ENCODE measurements at places on chromosomes 7 and 10.
A peak's percentile ranks its signal among the peaks of the same experiment; 100 is the strongest.

GRCh38 chr10:114362826-114363355 lies 41.4 kb downstream of the AFAP1L2 start:
- no peak for DNase-seq

GRCh38 chr7:25361863-25362262 lies 133.6 kb upstream of the NPVF start:
- DNase-seq, result no peak

GRCh38 chr7:154698726-154699291 lies 304.1 kb downstream of the PAXIP1 start:
- DNase-seq, result no peak

DNA sequence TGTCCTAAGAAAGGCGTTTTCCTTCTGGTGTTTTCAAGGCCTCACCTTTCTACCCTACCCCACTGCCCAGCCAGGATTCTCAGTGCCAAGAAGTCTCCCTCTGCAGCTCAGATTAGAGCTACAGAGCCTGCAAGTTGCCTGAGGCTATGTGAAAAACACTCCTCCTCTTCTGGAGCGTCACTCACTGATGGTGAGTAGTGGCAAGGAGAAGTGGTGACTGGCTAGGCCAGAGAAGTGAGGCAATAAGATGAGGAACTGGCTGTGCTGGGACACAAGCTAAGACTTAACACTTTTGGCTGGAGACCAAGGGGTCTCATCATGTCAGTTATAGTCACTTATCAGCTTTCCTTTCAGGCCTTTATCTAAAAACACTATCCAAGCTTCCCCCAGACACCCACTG lies 86.7 kb upstream of the PRKAR2B start:
- DNase-seq, result no peak

GRCh38 chr7:36035186-36035585 lies 117.9 kb upstream of the EEPD1 start:
- DNase-seq, result no peak

GRCh38 chr10:77456414-77456813 lies 181.2 kb downstream of the KCNMA1 start:
- no peak for DNase-seq

GRCh38 chr10:113214331-113214730 lies 264.3 kb downstream of the TCF7L2 start:
- DNase-seq, result no peak

DNA sequence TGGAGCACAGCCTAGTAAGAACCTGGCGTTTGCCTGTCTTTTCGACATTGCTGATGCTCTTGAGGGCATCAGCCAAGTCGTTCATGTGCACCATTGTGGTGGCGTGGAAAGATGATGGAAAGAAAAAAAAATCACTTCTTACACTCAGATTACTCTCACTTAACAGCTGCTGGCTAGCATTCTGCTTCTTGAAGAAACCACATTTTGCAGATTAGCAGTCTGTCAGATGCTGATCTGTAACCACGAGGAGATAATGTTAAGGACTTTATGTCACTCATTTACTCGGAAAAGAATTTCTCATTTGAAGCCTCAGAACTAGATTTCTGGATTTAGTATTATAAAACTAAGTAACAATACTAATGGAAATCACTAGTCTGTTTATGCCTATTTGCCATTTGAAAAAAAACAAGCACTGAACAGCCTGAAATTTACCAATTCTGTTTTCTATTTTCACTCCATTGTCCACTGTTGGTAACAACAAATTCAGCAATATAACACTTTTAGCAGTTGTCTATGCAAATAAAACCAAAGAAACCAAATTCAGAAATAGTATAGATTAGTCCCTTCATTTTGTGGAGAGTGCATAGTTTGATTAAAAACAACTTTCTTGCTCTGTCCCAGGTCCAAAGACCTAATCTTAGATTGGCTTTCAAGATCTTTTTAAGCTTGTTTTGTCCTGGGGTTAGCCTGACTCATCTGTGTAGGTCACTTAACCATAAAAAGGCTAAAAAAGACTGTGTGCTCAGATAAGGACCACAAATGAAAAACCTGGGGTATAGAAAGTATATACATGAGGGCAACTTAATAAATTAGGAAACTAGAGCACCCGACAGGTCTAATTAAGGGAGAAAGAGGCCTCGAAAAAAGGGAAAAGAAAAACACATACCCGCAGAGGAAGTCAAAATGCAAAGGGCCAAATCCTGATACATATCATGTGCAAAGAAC lies 67.5 kb downstream of the NT5C2 start:
- no peak for DNase-seq

- no peak for DNase-seq
Measured at GRCh38 chr7:18393465-18394118, 102.0 kb upstream of the HDAC9 start.

DNA sequence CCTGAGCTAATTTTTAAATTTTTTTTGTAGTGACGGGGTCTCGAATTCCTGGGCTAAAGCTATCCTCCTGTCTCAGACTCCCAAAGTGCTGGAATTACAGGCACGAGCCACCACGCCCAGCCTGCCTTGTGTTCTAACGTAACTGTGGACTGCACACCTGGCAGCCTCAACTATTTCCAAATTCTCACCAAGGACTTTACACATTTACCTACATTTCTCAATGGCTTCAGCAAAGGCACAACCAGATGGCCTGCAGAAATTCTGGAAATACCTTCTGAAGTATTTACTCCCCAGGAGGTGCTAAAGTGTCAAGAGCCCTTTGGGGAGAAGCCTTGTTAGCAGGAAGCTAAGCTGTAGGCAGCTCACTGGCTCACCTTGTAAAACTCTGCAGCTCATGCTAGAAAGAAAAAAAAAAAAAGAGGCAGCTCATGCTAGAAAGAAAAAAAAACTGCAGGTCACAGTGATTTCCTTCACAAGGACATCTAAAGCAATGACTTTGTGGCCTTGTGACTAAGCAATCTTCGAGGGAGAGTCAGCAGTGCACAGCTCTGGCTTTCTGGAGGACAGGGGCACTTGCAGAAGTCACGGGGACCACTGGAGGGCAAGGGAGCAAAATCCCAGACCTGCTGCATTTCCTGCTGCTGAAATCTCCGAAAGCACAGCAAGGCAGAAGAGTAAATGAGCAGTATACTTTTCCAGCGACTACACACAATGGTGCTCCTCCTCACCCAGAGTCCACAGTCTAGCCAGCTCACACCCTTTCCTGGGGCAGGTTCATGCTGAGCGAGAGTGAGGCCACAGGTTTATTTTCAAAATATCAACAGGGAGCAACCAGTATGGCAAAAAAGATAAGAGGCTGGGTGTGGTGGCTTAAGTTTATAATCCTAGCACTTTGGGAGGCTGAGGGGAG lies 40.4 kb downstream of the BAIAP2L1 start:
- DNase-seq, result no peak

DNA sequence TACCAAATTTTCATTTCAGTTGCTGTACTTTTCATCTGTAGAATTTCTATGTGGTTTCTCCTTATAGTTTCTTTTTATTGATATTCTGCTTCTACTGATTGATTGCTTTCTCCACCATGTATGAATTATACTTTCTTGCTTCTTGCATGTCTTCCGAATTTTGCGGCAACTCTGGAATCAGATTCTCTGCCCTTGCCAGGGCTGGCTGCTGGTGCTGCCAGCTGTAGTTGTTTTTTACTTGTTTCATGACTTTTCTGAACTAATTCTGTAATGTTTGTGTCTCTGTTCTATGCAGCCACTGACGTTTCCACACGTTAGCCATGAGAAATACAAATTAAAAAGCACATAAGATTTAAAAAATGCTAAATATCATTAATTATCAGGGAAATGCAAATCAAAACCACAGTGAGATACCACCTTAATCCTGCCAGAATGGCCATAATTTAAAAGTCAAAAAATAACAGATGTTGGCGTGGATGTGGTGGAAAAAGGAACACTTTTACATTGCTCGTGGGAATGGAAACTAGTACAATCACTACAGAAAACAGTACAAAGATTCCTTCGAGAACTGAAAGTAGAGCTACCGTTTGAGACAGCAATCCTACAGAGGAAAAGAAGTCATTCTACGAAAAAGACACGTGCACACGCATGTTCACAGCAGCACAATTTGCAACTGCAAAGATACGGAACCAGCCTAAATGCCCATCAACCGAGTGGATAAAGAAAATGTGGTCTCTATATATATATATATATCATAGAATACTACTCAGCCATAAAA lies 51.5 kb downstream of the MAD1L1 start:
- no peak for DNase-seq

DNA sequence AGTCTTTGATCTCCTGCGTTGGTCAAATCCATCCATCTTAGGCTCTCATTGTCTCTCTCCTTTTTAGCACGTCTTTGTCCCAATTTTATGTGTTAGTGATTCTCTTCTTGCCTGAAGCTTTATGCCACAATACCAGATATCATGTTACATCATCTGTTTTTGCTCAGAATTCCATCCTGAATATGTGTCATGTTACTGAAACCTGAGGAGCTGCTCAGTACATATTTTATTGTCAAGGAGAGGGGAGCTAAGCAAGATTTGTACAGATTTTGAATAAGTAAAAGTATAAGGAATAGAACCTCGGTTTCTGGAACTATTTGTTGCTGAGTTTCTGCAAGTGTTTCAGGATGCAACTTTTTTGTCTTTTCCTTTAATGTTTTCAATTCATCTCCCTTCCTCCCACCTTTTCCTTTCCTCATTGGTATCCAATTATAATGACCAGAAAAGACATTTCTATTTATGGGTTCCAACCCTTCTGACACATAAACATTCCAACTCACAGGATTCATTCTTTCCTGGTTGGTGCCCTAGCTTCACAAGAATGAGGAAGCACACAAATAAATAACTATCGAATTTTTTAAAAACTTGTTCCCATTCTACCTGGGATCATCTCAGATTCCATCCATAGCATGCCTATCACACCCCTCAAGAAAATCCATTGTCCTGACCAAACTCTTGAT lies 291.8 kb downstream of the CRPPA start:
- DNase-seq, result peak; percentile 32

DNA sequence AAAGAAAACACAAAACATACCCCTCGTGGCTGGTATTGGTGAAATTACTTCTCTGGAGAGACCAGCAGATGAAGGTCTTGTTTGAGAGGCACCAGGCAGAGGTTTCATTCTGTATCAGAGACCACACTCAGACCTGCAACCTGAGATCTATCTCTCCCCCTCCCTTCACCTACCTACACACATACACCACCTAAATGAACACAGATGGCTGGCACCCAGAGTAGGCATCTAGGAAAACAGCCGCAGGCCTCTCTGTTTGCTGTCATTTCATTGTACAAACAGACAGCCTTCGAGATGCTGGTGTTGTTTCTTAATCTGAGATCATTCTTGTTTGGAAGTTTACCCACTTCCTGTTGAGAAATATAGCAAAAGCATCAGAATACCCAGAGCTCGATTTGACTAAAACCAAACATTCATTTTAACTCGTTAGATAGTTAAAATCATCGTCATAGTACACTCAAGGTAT lies 173.9 kb upstream of the SLC25A13 start:
- DNase-seq, result no peak

DNA sequence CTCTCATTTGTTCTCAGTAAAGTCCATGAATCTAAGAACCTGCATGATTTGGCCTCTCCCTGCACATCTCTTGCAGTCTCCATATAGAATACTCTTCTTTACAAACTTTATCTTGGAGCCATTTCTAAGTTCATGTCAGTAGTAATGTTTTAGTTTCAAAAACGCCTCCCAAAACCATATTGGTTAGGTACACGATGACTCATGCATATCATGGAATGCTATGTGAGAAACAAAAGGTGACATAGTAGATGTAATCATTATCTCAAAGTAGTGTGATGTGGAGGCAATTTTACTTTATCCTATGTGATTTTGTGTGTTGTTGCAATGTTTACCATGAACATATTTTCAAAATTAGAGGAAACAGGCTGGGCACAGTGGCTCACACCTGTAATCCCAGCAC lies 520.7 kb downstream of the KCNMA1 start:
- no peak for DNase-seq

DNA sequence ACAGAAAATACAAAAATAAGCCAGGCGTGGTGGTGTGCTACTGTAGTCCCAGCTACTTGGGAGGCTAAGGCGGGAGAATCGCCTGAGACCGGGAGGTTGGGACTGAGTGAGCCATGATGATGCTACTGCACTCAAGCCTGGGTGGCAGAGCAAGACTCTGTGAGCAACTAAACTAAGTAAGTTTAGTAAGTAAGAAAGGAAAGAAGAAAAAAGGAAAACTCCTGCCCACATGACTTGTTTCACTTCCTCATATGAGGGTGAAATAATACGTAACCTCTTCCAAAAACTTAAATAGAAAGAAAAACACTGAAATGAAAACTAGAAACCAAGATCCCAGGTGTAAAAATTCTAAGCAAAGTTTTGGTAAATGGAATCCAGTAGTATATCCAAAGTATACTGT lies 79.6 kb downstream of the LARP4B start:
- no peak for DNase-seq

GRCh38 chr7:89283302-89283701 lies 487.8 kb upstream of the TEX47 start:
- DNase-seq, result no peak

DNA sequence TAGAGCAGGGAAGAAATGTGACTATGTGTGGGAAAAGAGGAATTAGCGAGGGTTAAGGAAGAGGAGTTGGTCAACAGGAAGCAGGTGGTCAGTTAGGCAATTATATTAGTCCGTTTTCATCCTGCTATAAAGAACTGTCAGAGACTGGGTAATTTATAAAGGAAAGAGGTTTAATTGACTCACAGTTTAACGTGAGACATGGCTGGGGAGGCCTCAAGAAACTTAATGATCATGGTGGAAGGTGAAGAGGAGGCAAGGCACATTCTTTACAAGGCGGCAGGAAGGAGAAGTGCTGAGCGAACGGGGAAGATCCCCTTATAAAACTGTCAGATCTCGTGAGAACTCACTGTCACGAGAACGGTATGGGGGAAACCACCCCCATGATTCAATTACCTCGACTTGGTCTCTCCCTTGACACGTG lies 35.0 kb downstream of the RAMP3 start:
- DNase-seq, result no peak

GRCh38 chr7:152051968-152052367 lies 26.5 kb downstream of the GALNT11 start:
- no peak for DNase-seq
